ENCODE measurements at places on chromosomes 3 and 15.

GRCh38 chr3:129025691-129026435 lies 24.8 kb downstream of the EFCC1 start:
- no peak for DNase-seq

GRCh38 chr3:108225221-108225620 lies 3.0 kb upstream of the IFT57 start:
- no peak for DNase-seq

DNA sequence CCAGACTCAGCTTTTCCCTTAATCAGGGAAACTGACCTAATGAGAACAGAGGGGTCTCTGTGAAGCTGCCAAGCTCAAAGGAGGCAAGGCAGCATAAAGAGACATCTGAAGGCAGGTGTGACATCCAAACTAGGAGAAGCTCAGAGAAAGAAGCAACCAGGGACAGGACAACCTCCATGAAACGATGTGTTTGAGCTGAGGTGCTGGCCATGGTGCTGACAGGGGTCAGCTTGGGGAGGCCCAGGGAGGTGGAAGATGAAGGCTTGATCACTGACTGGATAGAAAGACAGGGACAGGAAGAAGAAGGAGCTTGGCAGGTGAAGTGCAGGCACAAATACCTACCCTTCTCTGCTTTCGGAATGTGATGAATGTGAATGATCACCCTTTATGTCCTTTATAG lies 179.5 kb upstream of the NSMCE3 start:
- DNase-seq = no peak

DNA sequence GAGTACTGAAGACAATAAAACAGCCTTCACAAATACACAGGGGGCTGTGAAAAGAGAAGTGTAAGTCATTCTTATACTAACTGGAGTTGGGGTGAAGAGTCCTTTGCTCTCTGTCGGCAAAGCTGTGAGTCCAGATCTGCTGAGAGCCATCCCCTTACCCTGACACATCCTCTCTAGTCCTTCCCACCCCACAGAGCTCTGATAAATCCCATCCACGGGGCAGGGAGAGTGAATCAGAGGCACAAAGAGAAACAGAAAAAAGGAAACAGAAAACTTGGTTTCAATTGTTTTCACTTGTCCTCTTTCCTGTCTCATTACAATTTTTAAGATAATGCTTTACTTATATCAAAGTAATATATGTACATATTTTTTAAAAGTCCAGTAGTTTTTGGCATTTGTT lies 18.2 kb upstream of the ZNF639 start:
- no peak for DNase-seq

GRCh38 chr3:126618021-126618420 lies 36.9 kb downstream of the TXNRD3 start:
- no peak for DNase-seq

- no peak for DNase-seq
Measured at GRCh38 chr15:75694241-75695182, 18.1 kb downstream of the CSPG4 start.

DNA sequence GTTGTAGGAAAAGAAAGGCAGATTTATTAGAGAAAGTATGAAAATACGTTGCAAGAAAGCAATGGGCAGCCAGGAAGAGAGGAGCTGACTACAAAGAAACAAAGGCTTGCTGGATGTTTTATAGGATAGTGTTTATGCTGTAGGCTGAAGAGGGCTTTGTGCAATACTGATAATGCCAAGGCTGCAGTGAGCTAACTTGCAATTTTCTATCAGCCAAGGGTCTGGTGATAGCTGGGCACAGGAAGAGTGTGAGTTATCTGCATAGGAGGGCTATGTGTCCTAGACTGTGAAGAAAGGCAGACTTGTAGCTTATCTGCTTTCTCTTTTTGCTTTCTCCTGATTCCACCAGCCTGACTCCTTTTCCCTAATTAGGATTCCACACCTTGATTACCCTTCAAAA lies 51.3 kb upstream of the OSBPL11 start:
- no peak for DNase-seq

GRCh38 chr3:177904621-177905020 lies 631.6 kb upstream of the KCNMB2 start:
- DNase-seq = no peak

GRCh38 chr3:184771301-184772127 lies 40.5 kb upstream of the VPS8 start:
- DNase-seq = no peak

GRCh38 chr3:99852851-99853250 lies 35.2 kb downstream of the CMSS1 start:
- DNase-seq = no peak

DNA sequence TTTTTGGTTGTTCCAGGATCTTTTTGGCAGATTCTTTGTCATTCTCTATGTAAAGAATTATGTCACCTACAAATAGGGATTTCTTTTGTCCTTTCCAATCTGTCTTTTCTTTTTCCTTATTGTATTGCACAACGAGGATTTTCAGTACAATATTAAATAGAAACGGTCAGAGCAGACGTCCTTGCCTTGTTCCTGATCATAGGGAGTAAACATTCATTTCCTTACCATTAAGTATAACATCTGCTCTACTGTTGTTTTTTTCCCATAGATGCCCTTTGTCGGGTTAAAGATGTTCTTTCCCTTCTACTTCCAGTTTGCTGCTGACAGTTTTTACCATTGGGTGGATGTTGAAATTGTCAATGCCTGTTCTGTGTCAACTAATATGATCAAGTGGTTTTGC lies 528.4 kb downstream of the OCA2 start:
- DNase-seq = no peak

- no peak for DNase-seq
Measured at GRCh38 chr3:197435426-197435825, 120.3 kb downstream of the BDH1 start.

DNA sequence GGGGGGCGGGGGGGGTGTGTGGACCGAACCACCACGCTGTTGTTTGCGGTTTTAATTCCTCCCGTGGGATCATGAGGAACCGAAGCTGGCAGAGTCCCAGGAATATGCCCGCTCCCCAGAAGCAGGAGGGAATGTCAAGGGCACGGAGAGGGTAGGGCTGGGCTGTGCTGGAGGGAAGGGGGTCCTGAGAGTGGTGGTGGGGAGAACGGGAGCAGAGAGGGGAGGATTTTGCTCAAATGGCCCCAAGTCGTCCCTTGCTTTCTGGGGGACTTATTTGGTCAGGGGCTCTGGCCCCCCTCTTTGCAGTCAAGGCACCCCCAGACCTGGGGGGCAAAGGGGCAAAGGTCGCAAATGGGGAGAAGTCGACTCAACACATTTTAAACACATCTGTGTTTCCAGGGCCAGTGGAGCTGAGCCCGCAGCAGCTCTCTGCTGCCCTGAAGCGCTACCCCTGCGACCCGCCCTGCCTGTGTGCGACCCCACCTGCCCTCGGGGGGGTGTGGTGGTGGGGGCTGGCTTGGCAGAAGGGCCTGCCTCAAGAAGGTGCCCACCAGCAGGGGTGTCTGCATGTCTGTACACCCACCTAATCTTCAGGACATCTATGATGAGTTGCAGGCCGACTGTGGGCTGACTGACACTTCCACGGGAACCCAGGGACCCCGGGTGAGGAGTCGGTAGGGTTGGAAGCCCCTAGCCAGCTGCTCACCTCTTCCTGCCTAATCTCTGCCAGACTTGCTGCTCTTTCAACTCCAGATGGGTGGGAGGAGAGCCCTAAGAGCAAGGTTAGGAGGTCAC lies 602 bp upstream of the ATP2B2 start:
- DNase-seq = no peak

DNA sequence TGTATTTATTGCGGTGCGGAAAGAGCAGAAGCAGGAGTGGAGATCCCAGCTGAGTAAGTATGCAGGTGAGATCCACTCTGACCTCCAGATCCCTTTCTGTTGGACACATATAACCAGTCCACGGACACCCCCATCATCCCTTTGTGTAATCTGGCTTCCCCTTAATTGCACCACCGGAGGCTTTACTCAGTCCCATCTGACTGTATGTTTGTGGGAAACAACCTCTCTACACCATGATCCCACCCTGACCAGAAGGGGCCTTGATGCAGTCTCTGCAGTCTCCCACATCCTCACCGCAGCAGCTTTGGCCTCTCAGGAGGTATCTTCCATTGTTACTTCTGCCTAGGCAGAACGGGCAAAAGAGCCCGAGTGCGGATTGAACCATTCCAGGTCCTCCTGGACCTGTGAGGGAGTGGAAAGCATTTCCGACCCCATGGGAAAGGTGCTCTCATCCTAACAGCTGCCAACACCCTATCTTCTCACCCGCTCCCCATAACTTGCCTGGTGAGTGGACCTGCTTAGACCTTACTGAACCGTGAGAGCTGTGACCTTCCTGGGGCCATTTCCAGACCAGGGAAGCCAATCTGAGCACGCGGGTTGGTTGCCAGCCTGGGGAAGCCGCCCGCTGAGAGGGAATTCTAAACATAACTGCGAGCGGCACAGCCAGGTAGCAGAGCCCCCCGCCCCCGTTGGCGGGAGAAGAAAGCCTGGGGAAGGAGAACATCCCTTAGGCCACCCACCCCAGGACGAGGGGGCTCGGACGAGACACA lies 1.1 kb downstream of the SLCO2A1 start:
- no peak for DNase-seq

DNA sequence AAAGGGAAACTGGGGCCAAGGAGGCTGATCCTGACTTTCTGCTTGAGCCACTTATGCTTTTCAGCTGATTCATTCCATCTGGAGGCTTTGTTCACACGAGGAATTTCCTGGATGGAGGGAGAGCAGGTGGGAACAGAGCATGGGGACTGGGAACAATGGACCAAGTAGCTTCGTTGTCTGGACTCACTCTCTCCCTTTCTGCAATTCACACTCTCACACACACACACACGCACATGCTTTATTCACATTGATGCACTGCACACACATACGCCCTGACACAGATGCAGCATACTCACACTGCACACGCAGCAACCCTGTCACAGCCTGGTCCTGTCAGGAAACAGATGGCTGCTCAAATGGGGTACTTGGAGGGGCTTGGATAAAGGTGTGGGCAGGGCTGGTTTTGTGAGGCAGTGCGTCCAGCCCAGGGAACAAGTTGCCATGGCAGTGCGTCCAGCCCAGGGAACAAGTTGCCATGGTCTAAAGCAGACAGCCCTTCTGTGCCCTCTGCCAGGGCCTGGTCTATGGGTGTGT lies 19.8 kb upstream of the CHCHD6 start:
- DNase-seq = no peak

GRCh38 chr3:21889166-21889565 lies 138.2 kb upstream of the ZNF385D start:
- no peak for DNase-seq

GRCh38 chr15:96247621-96248305 lies 82.7 kb upstream of the NR2F2 start:
- no peak for DNase-seq

DNA sequence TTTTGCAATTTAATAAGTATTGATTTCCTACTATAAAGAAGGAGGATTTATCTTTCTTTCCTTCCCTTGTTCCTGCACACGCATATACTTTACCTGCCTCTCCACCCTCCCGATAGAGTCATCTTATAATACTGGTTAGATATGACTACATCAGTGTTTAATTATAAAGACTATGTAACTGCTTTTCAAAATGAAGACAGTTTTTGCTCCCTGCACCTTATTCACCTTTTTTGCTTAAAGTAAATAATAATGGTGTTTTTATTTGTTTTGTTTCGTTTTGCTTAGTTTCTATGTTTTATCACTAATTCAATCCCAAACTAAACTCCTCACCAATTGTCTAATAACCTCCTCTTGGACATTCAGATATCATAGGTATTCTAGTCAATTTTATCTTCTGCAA lies 101.9 kb upstream of the RORA start:
- DNase-seq = no peak

GRCh38 chr3:31482493-31483200 lies 50.1 kb upstream of the STT3B start:
- DNase-seq = no peak

DNA sequence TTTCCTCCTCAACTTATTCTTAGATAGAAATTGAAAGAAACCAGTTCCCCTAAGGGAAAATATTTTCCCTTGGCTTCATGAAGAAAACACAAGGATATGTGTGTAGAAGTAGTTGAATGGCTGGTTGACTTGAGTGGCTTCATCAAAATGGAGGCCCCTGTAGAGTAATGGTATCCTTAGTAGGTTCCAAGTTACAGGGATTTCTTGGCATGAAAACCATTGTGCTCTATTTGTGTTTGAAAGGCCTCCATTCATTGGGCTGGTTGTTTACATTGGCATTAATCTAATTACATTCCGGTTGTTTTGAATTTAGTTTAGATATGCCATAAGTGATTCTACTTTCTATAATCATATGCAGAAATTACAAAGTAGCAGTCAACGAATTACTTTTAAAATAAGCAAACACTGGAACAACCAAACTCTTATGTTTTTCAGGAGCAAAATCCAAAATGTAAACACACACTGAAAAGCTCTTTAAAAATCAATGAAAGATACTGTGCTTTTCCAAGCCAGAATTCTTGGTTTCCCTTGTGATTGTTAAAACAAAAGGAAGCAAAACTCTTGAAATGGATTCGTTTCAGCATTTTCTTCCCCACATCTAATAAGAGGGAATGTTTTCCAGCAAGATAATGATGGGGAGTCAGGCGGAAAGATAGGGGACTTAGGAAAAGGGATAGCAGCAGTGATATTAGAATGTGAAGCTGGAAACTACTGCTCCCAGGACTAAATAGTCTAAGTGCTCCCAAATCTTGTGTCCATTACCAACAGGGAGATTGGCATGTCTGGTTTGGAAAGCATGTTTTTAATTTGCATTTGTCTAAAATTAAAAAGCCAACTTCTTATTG lies 77.0 kb downstream of the EPHA3 start:
- no peak for DNase-seq

GRCh38 chr15:71484080-71484479 lies 326.3 kb upstream of the NR2E3 start:
- no peak for DNase-seq

DNA sequence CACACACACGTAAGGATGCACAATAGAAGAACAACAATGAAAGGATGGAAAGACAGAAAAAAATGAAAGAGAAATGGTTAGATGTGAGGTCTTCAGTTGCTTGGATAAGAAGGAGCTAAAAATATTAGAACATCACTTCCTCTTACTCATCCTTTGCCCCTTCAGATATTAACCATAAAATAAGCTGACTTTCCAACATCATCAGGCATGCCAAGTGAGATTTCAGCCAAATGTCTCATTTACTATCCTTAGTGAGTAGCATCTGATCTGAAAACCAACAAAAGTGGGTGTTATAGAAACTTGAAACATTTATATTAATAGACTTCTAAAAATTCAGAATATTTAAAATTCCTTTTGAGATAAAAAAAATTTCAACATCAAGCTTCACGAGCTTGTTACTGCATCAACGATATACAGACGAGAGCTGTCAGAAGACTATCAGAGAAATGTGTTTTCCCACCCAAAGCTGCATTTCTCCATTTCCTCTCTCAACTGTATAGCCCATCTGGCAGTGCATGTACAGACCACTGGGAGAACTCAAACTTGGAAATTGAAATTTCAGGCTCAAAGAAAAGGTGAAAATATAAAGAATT lies 25.4 kb upstream of the LSAMP start:
- DNase-seq = no peak

- no peak for DNase-seq
Measured at GRCh38 chr15:39593071-39593655, 12.3 kb downstream of the THBS1 start.
